GM23248 (cell line): ENCODE measurements at places on chromosomes 1 and 21. TPM values are rescaled to one million over a fixed set of nuclear protein-coding genes. Genes with fewer than 3 reads are reported as not detected.
A peak's percentile ranks its signal among the peaks of the same experiment; 100 is the strongest.

GSTM5 gene
- 1.5 and 2.4 TPM in 2 replicates for total RNA-seq

DNA sequence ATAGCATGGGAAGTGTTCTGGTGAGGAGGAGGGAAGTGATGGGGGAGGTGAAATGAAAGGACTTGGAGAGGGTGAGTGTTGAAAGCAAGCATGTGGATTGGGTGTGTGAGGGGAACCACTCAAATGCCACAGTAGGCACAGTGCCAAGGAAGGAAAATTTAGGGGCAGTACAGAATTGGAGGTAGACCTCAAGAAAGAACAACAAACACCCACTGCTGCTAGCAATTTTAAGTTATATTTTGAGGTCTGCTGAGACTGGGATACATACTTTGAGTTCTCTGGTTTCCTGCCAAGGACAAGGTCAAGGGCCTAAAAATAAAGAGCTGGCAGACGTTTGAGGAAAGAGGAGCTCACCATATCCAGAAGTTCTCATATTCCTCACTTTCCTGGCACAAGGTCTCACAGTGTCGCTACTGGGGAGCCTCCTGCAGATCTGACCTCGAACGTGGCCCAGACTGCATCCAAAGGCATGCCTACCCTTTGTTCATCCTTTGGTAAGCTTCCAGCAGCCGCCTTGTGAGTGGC is 104.0 kb downstream of the BRINP2 start:
- peak; percentile 79 for DNase-seq
- no peaks in the 10 kb centered on the region for H3K27me3 ChIP-seq
- no peak overlapping the region for H3K4me3 ChIP-seq
- H3K36me3 ChIP-seq = no peaks in the 10 kb centered on the region

MPC2 gene
- total RNA-seq = 65.5 and 93.8 TPM in 2 replicates

DNA sequence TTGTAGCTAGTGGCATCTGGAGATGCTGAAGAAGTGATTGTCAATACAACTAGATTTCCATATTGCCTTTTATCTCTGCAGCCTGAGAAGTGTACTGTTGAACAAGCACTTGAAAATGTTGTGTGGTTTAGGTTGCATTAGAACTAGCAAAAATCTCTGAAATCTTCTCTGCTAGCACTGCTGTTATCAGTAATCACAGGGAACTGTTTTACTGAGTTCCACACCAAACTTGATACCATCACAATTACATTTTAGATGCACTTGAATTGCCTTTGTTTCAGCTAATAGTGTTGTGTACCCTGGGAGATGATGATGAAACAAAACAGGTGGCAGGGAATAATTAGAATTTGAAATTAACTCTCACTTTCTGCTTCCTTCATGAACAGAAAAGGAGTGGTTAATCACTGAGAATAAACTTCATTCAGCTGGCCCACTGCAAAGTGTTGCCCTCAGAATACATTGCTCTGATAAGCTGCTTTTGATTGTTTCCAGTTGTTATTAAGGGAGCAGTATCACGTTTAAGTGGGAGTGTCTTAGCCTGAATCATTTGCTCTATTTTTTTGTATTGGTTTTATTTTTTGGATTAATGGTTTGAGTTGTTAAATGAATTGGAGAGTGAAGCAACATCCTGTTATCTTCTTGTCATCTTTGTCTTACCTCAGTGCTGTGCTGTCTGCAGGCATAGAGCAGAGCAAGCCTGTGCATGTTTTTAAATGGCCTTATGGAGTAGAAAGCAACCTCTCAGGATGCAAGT is 13.0 kb downstream of the FAM20B start:
- peaks cover 47% of the 10 kb centered on the region for H3K4me1 ChIP-seq
- no peak overlapping the region for H3K27ac ChIP-seq
- no peak overlapping the region for H3K4me3 ChIP-seq

DNA sequence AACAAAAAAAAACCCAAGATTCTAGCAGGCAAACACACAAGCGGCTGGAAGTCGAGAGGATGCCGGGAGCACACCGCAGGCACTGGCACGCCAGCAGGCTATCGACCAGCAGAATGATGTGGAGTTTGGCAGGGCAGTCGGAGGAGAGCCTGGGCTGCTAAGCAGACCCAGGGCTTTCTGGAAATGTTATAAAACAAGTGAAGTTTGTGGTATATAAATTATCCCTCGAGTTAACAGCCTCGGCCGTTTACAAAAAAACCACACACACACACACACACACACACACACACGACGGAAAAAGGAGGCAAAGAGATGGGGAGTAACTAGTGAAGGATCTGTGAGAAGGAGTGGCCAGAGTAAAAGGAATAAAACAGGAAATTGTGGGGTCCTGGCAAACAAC is 87.2 kb upstream of the IVNS1ABP start:
- H3K27me3 ChIP-seq = no peaks in the 10 kb centered on the region
- peak; percentile 76 for DNase-seq
- H3K36me3 ChIP-seq = no peaks in the 10 kb centered on the region
- no peak overlapping the region; the same call in 1 of the 2 replicates for H3K27ac ChIP-seq
- H3K4me1 ChIP-seq = peaks cover 19% of the 10 kb centered on the region
- H3K4me3 ChIP-seq = peak overlapping the region; percentile 58

DNA sequence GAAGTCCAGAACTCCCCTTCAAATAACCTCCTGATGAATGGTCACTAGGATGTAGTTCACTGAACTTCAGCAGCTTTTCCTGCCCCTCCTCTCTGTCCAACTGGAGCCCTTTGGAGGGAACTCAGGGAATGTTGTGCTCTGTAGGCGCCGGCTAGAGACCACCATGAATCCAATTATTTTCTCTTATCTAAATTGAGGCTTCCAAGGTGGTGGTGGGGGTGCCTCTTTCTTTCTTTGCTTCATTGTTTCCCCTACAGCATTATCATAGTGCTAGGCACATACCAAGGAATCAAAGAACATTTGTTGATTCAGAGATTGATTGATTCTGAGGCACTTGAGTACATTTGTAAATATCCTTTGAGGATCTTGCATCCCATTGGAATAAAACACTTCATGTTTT is 426.6 kb upstream of the PLXNA2 start:
- no peaks in the 10 kb centered on the region for H3K27me3 ChIP-seq
- no peaks in the 10 kb centered on the region for H3K36me3 ChIP-seq
- H3K4me3 ChIP-seq = no peak overlapping the region
- no peaks in the 10 kb centered on the region for H3K4me1 ChIP-seq
- H3K27ac ChIP-seq = no peak overlapping the region
- no peak for DNase-seq

SPRR5 gene
- not detected in 2 replicates for total RNA-seq

DNA sequence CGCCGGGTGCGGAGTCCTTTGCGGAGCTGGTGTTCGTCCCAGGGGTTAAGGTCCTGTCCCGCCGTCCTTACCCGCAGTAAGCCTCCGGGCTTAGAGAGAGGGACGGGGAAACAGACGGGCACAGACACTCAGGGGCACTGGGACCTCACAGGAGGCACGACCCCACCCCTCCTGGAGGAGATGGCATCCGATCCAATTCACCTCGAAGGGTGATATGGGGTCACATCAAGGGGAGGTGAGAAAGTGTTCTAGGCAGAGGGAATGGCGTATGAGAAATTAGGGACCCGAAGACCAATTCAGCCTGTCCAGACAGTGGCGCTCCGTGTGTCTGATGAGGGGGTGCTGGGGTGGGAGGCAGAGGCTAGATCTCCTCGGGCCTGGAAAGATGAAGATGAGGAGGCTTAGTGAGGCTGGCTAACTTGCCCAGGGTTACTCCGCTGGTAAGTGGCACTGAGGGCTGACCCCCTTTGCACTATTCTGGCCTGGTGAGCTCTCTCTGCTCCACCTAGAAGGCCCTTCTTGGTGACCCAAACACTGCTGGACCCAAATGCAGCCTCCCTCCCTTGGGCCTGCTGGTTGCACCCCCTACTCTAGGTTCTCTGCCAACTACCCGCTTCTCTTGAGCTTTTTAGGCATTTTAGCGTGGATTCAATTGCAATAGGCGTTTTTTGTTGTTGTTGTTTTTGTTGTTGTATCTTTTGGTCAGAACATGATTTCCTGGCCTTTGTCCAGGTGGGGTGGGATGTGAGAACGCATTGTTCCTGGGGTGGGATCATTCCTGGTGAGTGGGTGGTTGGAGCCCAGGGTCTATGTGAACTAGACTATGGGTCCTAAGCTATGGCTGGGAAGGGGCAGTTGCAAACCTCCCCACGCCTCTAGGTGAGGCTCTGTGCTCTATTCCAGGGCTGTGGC is 12.3 kb downstream of the BTBD19 start:
- H3K36me3 ChIP-seq = peaks cover 4% of the 10 kb centered on the region; the same call in 1 of the 2 replicates
- DNase-seq = no peak
- no peaks in the 10 kb centered on the region for H3K27me3 ChIP-seq

DNA sequence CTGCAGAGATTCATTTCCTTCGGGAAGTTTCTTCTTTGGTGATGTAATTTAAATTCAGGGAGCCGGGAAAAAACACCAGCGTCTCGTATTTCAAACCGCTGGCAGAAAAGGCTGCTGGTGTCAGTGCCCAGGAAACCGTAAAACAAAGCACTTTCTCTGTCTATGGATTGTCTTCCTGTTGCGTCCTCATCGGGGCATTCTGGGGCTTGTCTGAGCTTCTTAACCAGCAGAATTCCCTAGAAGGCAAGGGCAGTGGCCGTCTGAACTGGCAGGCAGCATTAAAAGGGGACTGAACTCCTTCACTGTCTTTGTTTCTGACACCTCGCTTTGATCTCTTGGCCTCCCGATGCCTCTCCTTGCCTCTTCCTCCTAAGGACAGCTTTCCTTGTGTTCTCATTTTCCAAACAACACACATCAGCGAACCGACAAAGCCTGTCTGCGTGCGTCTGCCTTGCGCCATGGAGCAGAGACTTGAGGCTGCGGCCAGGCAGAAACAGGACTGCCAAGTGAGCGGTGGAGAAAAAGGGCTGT is 391.6 kb upstream of the VAMP3 start:
- DNase-seq = peak; percentile 81
- H3K4me1 ChIP-seq = peaks cover 11% of the 10 kb centered on the region; the same call in 1 of the 2 replicates
- no peaks in the 10 kb centered on the region for H3K36me3 ChIP-seq
- peak overlapping the region; percentile 50 for H3K4me3 ChIP-seq
- H3K27me3 ChIP-seq = no peaks in the 10 kb centered on the region
- H3K27ac ChIP-seq = peak overlapping the region; percentile 53

DNA sequence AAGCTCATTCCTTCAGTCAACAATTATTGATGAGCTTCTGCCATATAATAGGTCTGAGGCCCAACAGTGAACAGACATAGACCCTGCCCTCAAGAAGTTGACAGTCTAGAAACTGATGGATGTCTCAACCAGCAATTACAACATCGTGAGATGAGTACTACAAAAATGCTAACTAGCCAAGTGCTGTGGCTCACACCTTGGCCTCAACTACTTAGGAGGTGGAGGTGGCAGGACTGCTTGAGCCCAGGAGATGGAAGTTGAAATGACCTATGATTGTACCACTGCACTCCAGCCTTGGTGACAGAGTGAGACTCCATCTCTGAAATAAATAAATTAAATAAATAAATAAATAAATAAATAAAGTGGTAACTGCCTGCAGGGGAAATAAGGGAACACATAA is 11.7 kb upstream of the PTP4A2 start:
- H3K27ac ChIP-seq = no peak overlapping the region
- H3K36me3 ChIP-seq = no peaks in the 10 kb centered on the region
- peaks cover 29% of the 10 kb centered on the region for H3K4me1 ChIP-seq
- no peaks in the 10 kb centered on the region for H3K27me3 ChIP-seq

GRCh38 chr1:51558375-51558924 is 39.4 kb upstream of the EPS15 start:
- no peaks in the 10 kb centered on the region for H3K36me3 ChIP-seq
- peak overlapping the region; percentile 60 for H3K27ac ChIP-seq
- H3K4me3 ChIP-seq = peak overlapping the region; percentile 27
- no peaks in the 10 kb centered on the region for H3K27me3 ChIP-seq
- peak; percentile 92 for DNase-seq

- no peaks in the 10 kb centered on the region for H3K27me3 ChIP-seq
- peaks cover 36% of the 10 kb centered on the region for H3K4me1 ChIP-seq
Observed at GRCh38 chr1:164699815-164700491, 141.0 kb downstream of the PBX1 start.

DNA sequence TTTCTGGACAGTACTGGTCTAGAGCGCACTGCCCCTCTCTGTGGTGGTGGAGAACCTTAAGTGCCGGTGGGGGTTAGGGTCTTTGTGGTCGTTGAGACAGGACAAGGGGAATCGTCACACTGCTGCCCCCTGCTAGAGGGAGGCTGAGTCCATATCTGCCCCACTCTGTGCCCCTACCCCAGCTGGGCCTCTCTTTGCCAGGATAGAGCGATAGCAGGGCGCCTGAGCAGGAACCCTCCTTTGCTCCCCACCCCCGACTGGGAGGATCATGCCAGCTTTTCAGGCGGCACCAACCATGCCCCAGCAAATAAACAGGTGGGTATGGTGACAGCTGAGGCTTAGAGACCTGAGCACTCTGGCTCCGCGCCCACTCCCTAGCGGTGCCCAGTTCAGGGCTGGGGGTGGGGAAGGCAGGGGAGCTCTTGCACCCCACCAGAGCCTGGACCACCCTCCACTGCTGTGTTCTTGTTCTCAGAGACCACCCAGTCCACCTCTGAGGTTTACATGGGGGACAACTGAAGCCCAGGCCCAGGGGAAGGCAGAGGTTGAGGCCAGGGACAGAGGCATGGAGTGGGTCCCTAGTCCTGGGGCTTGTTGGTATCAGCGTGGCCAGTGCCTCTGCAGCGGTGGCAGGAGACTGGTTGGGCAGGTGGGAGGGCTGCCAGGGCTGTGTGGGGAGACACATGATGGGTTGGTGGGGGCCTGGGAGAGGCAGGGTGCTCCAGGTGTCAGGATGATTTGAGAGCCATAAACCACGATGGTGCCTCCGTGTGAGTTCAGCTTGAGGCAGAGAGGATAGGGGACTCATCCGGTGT is 1.6 kb downstream of the PADI2 start:
- 0 out of 2 replicates have a peak, but pooled peaks cover 3% of the 10 kb centered on the region for H3K4me1 ChIP-seq
- H3K36me3 ChIP-seq = no peaks in the 10 kb centered on the region
- no peak for DNase-seq

THEMIS2 gene
- 3.3 and 4.4 TPM in 2 replicates for total RNA-seq

DNA sequence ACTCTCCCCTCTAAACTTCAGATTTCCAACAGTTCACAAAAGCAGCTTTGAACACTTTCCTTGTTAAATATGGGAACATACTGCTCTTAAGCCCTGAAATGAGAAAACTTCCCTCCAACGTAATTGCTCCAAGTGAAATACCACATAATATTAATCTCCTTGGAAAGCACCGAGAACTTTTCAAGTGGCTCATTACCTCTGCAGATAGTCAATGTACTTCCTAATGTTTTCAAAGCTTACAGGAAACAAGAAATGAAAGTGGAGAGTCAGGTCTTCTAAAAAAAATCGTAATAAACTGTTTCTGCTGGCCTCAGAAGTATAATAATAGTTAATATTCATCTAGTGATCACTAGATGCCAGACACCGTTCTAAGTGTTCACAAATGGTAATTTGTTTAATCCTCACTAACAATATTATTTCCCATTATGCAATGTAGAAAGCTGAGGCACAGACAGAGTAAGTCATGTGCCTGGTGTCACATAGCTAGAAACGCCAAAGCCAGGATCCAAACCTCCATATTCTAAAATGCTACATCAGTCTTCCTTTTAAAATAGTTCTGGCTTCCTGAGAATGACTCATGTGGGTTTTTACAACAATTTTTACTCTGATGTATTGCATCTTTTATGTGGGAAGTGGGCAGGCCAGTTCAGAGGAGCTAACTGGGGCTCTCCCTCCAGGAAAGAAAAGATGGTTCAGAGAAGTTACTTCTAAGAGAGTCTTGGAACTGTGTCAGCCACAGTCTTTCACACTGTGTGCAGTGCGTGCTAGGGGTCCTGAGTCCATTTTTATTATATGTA is 177.2 kb downstream of the PLPPR4 start:
- no peaks in the 10 kb centered on the region for H3K27me3 ChIP-seq
- 0 out of 2 replicates have a peak overlapping the region, but pooled peaks have one; percentile 6 for H3K4me3 ChIP-seq
- peak; percentile 74 for DNase-seq
